ENCODE measurements at places on chromosomes 16 and 17.

DNA sequence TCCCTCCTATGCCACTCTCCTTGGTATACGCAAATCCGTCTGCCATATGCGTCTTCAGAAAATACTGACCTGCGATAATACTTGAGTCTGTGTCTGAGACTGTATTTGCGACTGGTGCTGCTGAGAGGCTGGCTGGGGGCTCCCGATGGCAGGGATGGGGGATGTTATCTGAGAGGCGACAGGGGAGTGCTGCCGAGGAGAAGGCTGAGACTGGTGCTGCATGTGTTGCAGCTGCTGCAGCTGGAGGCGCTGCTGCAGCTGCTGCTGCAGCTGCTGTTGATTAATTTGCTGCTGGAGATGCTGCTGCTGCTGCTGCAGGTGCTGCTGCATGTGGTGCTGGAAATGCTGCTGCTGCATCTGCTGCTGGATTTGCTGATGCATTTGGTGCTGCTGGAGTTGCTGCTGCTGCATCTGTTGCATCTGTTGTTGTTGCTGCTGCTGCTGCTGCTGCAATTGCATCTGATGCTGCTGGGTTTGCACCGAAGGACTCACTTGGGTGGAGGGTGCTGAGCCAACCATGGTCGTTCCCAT lies 107.7 kb downstream of the TOX3 start:
- DNase-seq: no peak

DNA sequence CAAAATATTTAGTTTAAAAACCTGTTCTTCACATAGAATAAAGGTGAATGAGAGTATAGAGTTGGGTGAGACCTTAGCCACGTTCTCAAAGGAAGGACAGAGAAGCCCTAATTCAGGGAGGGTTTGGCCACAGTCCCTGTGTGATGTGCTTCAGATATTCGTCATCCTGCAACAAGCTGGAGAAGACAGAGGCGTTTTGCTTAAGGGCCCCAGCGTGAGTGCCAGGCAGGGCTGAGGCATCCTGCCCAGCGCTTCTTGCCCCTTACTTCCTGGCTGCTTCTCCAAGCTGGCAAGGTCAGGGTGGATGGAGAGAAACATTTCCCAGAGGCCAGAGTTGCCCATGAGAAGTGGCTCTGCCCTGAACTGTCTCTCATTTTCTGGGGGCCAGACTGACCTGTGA lies 46.9 kb downstream of the AXIN2 start:
- peak; percentile 25 for DNase-seq

- DNase-seq: no peak
Measured at GRCh38 chr16:58154345-58154744, 25.2 kb upstream of the CFAP20 start.

DNA sequence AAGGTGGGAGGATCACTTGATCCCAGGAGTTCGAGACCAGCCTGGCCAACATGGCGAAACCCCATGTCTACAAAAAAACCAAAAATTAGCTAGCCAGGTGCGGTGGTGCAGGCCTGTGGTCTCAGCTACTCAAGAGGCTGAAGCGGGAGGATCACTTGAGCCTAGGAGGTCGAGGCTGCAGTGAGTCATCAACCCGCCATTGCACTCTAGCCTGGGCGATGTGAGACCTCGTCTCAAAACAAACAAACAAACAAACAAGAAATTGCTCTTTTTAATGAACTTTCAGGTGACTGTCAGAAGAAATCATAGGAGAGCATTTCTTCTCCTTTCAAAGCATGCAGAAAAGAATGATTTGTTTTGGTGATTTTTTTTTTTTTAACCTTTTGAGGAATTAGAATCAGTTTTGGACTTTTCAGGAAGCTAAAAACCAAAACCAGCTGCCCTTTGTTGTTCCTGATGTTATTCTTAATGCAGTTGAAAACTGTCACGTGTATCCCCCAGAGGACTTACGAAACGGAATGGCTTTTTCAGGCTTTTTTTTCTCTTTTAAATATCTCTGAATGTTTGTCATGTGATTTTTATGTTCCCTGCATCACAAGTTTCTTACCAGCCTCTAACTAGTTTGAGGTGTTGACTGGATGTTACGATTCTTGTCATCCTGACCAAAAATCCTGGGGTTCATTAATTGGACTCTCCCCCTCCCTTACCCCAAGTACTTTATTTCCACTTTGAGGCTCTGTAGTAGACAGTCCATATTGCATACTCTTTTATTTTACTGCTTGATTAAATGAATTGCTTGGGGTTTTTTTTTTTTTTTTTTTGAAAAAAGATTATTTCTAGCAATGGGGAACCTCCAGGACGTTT lies 34.1 kb downstream of the SNX29 start:
- DNase-seq: no peak

GRCh38 chr16:88065747-88066142 lies 114.5 kb downstream of the BANP start:
- DNase-seq: no peak

DNA sequence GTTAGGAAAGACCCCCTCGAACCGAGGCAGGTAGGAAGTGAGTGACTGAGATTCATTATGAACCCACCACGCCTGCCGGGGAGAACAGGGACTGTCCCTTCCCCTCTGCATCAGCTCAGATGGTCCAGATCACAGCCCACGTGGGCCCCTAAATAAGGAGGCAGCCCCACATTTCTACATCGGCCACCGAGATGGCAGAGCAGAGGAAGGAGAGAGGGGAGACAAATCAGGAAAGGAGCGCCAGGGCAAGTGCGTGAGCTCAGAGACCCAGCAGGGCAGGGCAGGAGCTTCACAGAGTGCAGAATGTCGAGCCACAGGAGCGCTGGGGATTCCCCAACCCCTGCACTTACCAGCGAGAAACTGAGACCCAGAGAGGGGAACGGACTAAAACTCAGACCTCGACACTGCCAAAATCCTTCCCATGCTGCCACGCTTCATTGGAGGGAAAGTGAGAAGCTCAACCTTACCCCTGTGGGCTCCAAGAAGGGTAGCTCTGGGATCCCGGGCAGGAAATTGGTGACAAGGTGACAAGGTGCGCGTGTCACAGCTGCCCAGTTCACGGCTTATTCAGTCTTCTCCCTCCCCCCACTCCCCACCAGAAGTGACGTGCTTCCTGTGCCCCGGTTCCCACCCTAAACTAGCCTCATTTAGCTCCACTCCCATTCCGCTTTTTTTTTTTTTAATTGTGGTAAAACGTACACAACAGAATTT lies at the start of gene ICAM2:
ICAM2 (minus strand) TSS at position 578 of the 711 bp plus-strand sequence. CDS start 13,942 bp downstream, outside the sequence.
- DNase-seq: no peak

GRCh38 chr17:27888067-27888466 lies 5.1 kb downstream of the LYRM9 start:
- DNase-seq: no peak

DNA sequence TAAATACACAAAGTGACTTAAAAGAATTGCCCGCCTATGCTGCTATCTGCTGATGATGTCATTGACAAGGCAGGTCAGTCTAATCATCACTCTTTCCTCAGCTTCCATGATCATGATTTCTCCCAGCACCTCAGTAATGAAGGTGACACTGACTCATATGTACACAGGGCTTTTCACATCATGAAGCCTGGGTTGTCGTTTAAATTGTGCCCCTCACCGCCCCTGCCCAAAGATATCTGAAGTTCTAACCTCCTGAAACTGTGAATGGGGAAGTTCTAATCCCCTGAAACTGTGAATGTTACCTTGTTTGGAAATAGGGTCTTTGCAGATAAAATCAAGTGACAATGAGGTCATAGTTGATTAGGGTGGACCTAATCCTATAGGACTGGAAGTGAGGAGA lies 17.4 kb upstream of the GPRC5C start:
- no peak for DNase-seq

DNA sequence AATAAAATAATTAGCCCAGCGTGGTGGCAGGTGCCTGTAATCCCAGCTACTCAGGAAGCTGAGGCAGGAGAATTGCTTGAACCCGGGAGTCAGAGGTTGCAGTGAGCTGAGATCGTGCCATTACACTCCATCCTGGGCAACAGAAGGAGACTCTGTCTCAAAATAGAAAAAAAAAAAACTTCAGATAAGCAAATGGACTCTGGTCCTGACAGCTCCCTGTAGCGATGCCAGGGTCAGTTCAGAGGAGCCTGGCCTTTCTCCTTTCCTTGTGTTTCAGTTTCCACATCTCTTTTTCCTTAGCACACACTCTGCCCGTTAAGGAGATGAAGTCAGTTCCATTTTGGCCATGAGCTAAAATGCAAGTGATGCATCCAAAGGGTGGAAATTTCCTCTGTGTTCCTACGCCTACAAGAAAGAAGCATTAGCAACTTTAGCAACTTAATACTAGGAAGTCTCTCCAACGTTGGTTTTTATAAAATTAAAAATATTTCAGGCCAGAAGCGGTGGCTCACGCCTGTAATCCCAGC lies 11.6 kb upstream of the GRB2 start:
- no peak for DNase-seq

GRCh38 chr16:47392081-47392480 lies 68.8 kb downstream of the ITFG1 start:
- no peak for DNase-seq

GRCh38 chr16:71610936-71611871 lies 14.8 kb upstream of the MARVELD3 start:
- peak; percentile 88 for DNase-seq
